ENCODE measurements at places on chromosomes 12 and 14.

- no peak for ATAC-seq
These were observed 132.8 kb downstream of the DIO2 start for GRCh38 chr14:80078501-80078900.

DNA sequence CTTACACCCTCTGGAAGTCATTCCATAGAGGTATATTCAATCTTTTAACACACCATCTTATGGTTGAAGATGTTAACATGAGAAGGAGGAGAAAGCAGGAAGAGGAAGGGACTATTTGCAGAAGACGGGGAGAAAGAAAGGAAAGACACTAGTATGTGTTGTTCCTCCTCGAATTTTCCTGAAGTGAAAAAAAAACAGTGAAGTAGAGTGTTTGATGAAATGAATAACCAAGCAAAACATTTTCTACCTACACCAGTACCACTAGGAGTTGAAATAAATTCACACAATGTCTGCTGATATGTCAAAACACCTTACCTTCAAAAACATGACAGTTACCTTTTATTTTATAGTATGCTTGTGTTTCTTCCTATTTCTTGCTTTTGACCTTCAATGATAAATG, 1.4 kb upstream of the CNOT2 start:
- no peak for ATAC-seq

DNA sequence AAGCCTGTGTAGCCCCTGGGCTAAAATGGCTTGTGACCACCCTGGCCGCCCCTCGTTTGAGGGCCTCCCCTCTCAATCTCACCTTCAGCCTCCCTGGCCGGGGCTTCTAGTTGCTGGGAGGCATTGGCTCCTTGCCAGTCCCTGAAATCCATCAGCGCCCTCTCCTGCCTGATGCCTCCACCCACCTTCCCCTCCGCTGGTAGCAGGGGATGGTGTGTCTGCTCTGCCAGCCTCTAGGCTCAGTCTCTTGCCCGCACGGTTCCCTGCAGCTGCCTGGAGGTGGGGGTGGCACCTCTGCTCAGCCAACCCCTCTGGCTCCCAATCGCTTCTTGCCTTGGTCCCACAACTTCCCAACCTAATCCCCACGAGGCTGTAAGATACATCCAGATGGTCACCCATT, 167.9 kb downstream of the PHETA1 start:
- ATAC-seq, result peak; percentile 26

DNA sequence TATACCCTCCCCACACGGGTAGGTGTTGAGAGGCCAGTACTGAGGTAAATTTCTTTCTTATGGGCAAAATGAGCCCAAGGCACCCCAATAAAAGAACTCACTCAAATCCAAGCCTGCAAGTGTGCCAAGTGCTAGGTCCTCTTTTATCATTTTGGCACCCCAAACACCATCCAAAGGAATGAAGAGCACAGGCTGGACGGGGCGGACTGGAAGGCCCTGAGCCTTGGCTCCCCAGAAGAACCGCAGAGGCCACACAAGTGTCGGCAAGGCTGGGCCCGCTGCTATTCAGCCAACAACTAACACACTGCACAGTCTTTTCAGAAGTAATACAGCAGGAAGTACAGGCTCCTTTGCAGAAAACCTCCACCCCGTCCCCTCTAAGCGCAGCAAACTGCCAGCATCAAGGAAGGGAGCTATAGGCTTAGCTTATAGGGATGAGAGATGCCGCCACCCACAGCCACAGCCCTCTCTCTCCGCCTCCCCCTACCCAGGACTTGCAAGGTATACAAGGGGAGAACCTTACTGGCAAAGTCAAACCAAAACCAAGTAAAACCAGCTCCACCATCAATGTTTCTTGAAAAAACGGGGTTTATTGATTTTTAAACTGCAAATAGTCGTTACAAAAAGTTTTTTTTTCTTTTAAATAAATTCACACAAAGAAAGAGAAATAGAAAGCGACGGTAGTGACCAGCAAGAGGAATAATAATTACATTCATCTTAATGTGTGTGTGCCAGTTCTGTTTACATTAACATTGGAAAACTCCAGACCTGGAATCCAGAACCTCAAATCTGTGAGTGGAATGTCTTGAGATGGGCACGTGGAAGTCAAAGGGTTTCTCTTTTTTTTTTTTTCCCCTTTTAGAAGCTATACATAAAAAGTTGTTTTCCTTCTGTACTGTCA, 5.5 kb downstream of the ZFP36L1 start:
- no peak for ATAC-seq

- ATAC-seq, result no peak
These were observed 56.0 kb upstream of the ACSS3 start for GRCh38 chr12:81021834-81022233.

DNA sequence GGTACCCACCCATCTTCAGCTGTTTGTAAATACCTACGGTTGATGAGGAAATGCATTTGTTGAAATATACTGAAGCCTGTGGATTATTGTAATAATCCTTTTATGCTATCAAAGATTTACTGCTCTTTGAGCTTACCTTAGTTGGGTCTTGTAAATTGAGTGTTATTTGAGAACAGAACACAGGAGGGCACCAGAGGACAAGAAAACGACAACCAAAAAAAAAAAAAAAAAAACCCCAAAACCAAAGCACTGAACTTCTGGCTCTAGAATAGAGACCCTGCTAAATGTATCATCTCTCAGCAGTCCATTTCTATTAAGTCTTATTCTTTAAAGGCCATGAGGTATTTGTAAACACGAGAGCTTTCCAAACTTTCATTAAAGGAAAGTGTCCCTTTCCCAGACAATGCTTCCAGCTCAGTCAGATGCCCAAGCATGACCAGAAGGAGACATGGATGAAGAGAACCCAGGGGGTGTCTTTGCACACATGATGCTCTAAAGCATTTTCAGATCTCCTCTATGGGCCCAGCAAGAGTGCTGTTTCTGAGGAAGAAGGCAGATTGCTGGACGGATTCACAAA, 763.9 kb downstream of the NRXN3 start:
- ATAC-seq, result peak; percentile 67

Data from SK-N-SH treated with all-trans-retinoic acid at 6 μM for 48 hours (cell line).